ENCODE measurements at places on chromosomes 2 and 18.
A peak's percentile ranks its signal among the peaks of the same experiment; 100 is the strongest.

- no peak for DNase-seq
Measured at GRCh38 chr18:43919551-43919950, 642.3 kb upstream of the SYT4 start.

- DNase-seq = no peak
Measured at GRCh38 chr2:230179907-230180306, 39.9 kb downstream of the SP110 start.

- no peak for DNase-seq
Measured at GRCh38 chr18:10262566-10262965, 191.9 kb upstream of the APCDD1 start.

DNA sequence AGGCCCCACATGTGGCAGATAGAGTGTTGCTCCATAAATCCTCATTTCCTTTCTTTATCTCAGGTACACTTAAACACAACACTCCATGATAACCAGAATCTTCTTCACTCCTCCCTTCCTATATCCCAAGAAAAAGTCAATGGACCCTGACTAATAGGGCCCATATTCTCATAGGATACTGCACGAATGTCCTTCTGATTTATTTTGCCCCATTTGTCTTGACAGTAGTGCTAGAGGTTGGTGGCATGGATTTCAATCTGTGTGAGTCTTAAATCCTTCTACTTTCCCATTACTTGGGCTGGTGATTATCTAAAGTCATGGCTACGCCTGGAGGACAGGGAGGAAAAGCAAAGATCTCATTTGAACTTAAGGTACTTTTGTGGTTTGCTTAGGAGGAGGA, 156.0 kb downstream of the ACOXL start:
- no peak for DNase-seq

GRCh38 chr2:119008108-119008507, 66.1 kb downstream of the MARCO start:
- no peak for DNase-seq

DNA sequence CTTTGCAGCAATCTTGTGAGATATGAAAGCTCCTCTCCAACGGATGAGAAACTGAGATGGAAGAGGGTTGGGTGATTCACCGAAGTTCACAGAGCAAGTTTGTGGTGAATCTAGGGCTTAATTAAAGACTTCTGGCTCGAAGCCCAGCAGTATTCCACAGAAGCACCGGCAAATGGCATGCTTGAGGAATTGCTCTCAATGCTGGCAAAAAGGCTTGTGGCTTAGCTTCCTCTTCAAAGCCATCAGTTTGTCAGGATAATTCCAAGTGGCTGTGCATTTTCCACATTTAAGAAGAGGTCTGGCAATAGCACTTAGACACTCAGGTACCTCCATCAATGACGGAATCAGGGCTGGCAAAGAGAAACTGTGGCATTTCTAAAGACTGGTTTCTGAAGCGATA, 98.7 kb upstream of the SLC66A3 start:
- peak; percentile 86 for DNase-seq

GRCh38 chr2:189336276-189336975, 104.8 kb upstream of the WDR75 start:
- DNase-seq = no peak

DNA sequence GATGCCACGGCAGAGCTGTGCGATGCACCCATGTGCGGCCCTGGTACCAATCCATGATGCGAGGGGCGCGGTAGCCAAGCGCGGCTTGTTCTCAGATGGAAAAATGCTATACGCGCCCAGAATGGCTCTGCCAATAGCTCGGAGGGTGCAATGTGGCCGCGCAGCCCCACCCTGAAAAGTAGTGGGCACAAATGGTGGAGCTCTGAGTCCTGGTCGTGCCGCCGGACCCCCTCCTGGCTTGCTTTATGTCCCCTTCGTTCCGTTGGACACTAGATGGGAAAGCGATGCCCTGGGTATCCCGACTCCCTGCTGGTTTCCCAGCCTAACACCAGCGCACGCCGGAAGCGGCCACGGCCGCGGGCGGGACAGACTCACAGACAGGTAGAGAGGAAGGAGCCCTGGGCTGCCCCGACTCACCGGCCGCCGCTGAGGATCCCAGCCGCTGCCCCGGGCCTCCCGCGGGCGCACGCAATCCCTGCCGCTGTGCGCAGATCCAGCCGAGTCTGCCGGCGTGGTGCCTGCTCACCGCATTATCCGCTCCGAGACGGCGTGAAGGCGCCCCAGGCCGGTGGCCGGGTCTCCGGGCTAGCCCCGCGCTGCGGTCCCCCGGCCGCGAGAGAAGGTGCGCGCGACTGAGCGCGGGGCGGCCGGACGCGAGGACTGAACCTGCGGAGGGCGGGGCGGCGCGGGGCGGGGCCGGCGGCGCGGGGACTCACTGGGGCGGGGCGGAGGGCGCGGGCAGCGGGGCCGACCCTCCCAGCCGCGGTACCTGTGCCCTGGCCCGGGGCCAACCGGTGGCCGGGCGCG, at the start of gene CDC42EP3:
Gene CDC42EP3 (minus strand): TSS at position 634 of the 807 bp plus-strand sequence. CDS start 25,055 bp downstream, outside the sequence.
- DNase-seq = no peak

- no peak for DNase-seq
Measured at GRCh38 chr18:35564795-35565453, 16.6 kb upstream of the GALNT1 start.

GRCh38 chr2:69461404-69461803, 24.2 kb upstream of the NFU1 start:
- no peak for DNase-seq

DNA sequence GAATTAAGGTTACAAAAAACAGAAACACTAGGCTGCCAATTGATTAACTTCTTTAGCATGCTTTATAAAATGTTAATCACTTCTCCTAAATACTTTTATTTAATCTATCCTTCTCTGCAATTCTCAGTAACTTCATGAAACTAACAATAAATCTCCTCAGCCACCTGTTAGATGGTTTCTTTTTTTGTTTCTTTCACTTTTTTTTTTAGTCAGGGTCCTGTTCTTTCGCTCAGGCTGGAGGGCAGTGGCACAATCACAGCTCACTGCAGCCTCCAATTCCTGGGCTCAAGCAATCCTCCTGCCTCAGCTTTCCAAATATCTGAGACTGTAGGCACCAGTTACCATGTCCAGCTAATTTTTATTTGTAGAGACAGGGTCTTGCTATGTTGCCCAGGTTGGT, 213.4 kb upstream of the STK17B start:
- DNase-seq = no peak

- no peak for DNase-seq
Measured at GRCh38 chr2:112787729-112788393, 3.6 kb upstream of the IL1A start.
